ENCODE measurements at places on chromosomes 11 and 22.
A peak's percentile ranks its signal among the peaks of the same experiment; 100 is the strongest.

GRCh38 chr11:81874635-81875034, 859.0 kb downstream of the FAM181B start:
- DNase-seq: no peak

DNA sequence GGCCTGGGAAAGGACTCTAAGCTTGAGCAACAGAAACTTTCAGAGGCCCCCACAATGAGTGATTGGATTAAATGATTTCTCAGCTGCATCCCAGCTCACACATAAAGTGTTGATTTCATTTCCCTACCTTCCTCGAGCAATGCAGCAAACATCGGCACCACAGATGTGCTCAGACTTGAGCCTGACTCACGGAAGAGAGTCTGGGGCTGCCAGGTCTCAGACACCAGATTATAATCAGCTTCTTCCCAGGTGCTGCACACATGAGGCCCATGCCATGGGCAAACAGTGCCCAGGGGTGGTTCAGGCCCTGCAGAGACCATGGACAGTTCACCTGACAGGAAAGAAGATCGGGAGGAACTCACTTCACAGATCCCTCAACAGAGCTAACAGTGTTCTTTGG, 226.6 kb upstream of the TENM4 start:
- DNase-seq: no peak

- peak; percentile 84 for DNase-seq
Observed at GRCh38 chr11:47946682-47947559, 33.4 kb upstream of the PTPRJ start.

GRCh38 chr11:73528013-73528412, 69.9 kb downstream of the FAM168A start:
- DNase-seq: no peak

DNA sequence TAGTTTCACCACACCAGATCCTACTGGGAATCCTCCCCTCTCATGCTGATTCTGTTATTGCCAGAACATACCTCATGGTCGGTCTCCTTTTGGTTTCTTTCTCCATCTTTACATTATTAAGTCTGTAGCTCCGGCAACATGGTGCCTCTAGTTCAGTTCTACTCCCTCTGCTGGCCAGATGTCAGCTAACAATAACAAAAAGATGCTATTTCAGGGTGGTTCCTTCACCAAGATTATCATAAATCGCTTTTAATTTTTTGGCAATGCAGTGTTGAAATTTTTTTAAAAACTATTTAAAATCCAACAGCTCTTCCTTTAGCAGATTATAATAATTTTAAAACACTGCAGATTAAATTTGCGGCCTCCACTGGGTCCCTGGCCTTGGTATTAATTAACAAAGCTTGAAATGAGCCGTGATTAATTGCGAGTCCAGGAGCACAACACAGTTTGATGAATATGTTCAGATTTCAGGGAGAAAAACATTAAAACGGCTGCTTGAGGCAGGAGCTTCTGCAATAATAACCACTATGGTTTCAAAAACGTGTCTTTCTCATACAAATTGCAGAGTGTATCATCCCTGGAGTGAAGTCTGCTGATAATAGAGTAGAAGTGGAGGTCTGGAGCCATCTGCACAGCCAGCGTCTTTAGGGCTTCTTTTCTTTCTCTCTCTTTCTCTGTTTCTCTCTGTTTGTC, 492.9 kb upstream of the KIRREL3 start:
- DNase-seq: no peak

- DNase-seq: no peak
Observed at GRCh38 chr11:7467652-7468051, 17.7 kb upstream of the OLFML1 start.

- no peak for DNase-seq
Observed at GRCh38 chr11:34335331-34335730, 22.5 kb downstream of the ABTB2 start.

GRCh38 chr11:114060392-114061047, 1.0 kb downstream of the ZBTB16 start:
- DNase-seq: no peak

GRCh38 chr11:59008947-59009346, 69.7 kb downstream of the GLYATL1 start:
- DNase-seq: no peak

- DNase-seq: no peak
Observed at GRCh38 chr11:70823771-70824170, 425.4 kb downstream of the CTTN start.

- no peak for DNase-seq
Observed at GRCh38 chr11:80024119-80024518, 583.3 kb upstream of the TENM4 start.

GRCh38 chr11:24406980-24407379, 89.9 kb upstream of the LUZP2 start:
- no peak for DNase-seq

- no peak for DNase-seq
Observed at GRCh38 chr11:70899616-70900015, 352.8 kb downstream of the SHANK2 start.

DNA sequence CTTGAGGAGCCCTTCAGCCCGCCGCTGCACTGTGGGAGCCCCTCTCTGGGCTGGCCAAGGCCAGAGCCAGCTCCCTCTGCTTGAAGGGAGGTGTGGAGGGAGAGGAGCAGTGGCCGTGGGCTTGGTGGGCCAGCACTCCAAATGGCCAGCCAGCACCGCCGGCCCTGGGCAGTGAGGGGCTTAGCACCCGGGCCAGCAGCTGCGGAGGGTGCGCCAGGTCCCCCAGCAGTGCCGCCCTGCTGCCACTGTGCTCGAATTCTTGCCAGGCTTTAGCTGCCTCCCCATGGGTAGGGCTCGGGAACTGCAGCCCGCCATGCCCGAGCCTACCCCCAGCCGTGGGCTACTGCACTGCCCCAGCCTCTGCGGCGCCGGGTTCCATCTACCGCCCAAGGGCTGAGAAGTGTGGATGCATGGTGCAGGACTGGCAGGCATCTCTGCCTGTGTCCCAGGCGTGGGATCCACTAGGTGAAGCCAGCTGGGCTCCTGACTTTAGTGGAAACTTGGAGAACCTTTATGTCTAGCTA, 82.7 kb downstream of the KCNA4 start:
- no peak for DNase-seq

GRCh38 chr11:118783724-118784495, 7.1 kb downstream of the DDX6 start:
- no peak for DNase-seq

DNA sequence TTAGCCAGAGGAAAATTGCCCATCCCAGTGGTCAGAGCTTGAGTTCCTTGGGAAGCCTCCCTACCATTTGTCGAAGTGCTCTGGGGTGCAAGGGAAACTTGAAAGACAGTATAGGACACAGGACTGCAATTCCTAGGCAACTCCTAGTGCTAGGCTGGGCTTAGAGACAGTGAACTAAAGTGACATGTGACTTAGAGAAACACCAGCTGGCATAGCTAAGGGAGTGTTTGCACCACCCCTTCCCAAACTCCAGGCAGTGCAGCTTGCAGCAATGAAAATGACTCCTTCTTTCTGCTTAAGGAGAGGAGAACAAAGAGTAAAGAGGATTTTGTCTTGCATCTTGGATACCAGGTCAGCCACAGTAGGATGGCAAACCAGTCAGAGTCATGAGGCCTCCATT, 388.0 kb downstream of the DYNC2H1 start:
- DNase-seq: no peak

- DNase-seq: no peak
Observed at GRCh38 chr22:25883482-25884033, 141.6 kb downstream of the MYO18B start.

GRCh38 chr11:79039122-79039521, 401.7 kb downstream of the TENM4 start:
- DNase-seq: no peak

GRCh38 chr22:33842006-33842354, 78.3 kb downstream of the LARGE1 start:
- DNase-seq: no peak

- DNase-seq: no peak
Observed at GRCh38 chr11:128036556-128037093, 550.7 kb downstream of the ETS1 start.

DNA sequence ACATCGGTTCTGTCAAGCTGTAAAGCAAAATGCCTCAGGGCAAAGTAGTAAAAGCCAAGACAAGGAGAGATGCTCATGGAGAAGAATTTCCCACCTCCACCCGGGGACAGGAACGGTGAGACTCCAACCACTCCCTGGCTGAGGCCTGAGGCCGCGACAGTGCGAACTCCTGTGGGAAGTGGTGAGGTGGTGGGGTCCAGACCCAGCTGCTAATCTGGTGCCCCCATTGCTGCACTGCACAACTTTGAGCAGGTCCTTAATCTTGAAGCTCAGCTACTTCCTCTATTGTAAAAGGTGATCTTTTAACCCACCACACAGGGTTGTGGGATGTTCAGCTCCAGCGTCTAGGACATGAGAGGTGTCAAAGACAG, 83.9 kb downstream of the ZC3H12C start:
- DNase-seq: no peak

GRCh38 chr11:102868339-102868738, 6.4 kb downstream of the MMP12 start:
- DNase-seq: no peak

GRCh38 chr22:17746916-17747315, 27.4 kb downstream of the BID start:
- no peak for DNase-seq

GRCh38 chr22:40635940-40636379, 559 bp downstream of the MRTFA start:
- no peak for DNase-seq

GRCh38 chr11:117201658-117202305, 2.6 kb downstream of the TAGLN start:
- DNase-seq: no peak

GRCh38 chr11:76090174-76090573, 116.1 kb downstream of the WNT11 start:
- no peak for DNase-seq

GRCh38 chr11:6307876-6308275, 12.4 kb downstream of the CAVIN3 start:
- no peak for DNase-seq

DNA sequence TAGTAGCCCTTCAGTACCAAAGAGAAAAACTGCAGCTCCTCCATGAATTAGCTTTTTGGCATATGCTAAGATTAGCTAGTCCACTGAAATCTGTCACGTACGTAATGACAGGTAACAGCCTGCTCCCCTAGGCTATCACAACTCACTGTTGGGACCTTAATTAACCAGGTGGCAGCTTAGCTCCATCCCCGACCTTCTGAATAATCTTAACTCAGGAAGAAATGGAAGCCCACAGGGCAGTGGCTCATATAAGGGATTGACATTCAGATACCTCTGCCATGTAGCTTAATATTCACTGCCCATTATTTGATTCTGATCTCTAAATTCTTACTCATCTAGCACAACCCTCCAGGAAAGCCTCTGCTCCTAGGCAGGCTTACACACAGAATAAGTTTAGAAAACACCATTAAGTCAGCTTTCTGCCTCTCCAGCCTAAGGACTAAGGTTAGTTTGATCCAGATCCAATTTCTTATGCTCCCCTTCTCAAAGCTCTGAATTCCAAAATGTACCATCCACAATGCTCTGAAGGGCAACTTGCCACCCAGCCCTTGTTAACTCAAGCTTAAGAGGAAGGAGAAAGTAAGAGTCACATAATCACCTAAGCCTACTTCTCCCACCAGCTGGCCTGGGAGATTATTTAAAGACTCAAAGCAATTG, 5.0 kb downstream of the HSPA8 start:
- DNase-seq: no peak

DNA sequence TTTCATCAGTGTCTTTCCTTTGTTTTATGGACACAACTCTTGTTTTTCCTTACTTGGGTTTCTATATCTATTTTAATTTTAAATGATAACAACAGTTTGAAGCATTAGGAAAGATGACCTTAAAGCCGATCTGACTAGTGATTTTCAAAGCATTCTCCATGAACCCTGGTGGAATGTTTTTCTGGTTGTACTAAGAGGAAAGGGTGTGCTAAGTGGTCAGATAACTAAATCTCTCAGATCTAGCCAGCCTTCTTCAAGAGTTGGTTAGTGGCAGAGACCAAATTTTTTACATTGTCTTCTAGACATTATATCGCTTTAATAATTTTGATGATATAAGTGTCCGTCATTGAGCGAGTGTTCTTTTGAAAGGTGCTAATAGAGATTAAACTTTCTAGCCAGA, 134.4 kb downstream of the METTL15 start:
- DNase-seq: no peak

DNA sequence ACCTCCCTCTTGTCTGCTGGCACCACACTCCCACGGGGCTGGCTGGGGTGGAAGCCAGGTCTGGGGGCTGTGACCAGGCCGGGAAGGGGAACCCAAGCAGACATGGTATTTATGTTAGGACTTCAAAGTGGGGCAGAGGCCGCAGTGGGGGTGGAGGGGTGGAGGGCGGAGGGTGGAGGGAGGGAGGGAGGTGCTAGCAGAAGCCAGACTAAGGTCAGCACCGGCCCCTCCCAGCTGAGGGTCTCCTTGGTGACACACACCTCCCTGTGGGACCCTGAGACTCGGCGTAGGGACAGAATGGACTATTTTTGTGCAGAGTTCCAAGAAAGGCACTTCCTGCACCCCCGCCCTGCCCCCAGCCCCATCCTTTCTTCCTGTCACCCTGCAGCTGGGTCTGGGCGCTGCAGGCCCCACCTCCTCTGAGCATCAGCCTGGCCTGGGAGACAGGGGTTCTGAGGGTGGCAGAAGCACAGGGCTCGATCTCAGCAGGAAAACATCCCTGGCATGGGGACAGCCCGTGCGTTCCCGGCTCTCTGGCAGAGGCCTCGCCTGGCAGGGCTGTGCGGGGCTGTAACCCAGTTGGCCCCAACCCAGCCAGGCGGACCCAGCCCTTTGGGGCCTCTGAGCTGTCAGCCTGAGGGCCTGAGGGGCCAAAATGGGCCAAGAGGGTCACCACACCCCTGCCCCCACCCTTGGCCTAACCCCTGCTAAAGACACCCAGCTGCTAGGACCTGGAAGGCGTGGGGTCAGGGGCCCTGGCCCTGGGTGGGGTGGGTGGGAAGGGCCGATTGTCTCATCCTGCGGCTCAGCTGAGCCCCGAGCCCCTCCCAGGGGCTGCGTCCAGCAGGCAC, 9.6 kb upstream of the CD248 start:
- DNase-seq: no peak

DNA sequence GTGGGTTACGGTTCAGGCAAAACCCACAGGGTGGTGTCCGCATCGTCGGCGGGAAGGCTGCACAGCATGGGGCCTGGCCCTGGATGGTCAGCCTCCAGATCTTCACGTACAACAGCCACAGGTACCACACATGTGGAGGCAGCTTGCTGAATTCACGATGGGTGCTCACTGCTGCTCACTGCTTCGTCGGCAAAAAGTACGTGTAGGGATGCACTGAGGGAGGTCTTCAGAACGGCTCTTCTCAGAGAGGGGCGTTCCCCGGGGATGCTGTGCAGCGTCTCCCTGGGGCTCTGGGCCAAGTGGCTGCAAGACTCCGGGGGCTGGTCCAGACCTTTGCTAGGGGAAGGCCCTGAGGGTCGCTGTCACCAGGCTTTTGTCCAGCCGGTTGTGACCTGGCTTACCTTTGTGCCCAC, 1.3 kb downstream of the ACR start:
- no peak for DNase-seq

- DNase-seq: peak; percentile 49
Observed at GRCh38 chr11:45102810-45103621, 43.4 kb upstream of the PRDM11 start.

Measured in fibroblast of skin of left quadriceps (primary cell).